MG63 (cell line): ENCODE measurements at places on chromosomes 2 and 18.

DNA sequence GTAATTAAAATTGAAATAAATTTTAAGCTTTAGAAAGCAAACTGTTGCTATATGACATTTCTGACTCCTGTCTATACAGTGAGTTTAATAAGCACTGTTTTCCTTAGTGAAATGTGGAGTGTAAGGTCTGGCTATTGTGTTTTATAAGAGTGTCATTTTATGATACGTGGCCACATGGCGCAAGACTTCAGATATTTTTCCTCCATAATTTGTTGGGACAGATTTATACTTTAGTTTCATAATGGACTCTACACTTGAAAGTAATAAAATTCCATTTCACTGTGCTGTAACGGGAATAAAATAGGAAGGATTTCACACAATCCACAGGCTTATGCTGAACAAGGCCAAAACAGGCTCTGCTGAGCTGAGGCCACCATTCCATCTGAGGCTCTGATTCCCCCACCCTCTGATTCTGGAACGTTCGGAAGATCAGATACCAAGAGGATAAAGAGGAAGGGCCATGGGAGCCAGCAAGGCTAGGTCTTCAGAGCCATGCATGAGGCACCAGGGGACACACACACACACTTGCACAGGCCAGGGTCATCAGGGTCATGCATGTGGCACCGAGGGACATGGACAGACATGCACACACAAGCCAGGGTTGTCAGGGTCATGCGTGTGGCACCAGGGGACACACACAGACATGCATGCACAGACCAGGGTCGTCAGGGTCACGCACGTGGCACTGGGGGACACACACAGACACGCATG is 35.6 kb downstream of the HDAC4 start:
- DNase-seq, result no peak

GRCh38 chr2:126792993-126793392 is 105.7 kb upstream of the TEX51 start:
- no peak for DNase-seq

DNA sequence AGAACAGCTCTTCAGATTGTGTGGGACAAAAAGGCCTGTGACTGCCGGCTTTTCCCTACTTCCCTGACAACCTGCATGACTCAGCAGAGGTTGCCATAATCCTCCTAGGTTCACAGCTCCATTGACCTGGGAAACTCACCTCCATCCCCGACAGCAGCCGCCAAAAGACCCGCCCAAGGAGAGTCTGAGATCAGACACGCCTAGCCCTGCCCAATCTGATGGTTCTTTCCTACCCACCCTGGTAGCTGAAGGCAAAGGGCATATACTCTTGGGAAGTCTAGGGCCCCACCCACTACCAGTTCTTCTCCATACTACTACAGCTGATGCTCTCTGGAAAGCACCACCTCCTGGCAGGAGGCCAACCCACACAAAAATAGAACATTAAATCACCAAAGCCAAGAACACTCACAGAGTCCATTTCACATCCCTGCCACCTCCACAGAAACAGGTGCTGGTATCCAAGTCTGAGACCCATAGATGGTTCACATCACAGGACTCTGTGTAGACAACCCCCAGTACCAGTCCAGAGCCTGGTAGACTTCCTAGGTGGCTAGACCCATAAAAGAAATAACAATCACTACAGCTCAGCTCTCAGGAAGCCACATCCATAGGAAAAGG is 140.6 kb downstream of the NETO1 start:
- no peak for DNase-seq

GRCh38 chr18:60017371-60017770 is 117.6 kb downstream of the PMAIP1 start:
- DNase-seq, result no peak

- peak; percentile 42 for DNase-seq
These were observed 1202.5 kb downstream of the DSC3 start for GRCh38 chr18:29840089-29840488.

DNA sequence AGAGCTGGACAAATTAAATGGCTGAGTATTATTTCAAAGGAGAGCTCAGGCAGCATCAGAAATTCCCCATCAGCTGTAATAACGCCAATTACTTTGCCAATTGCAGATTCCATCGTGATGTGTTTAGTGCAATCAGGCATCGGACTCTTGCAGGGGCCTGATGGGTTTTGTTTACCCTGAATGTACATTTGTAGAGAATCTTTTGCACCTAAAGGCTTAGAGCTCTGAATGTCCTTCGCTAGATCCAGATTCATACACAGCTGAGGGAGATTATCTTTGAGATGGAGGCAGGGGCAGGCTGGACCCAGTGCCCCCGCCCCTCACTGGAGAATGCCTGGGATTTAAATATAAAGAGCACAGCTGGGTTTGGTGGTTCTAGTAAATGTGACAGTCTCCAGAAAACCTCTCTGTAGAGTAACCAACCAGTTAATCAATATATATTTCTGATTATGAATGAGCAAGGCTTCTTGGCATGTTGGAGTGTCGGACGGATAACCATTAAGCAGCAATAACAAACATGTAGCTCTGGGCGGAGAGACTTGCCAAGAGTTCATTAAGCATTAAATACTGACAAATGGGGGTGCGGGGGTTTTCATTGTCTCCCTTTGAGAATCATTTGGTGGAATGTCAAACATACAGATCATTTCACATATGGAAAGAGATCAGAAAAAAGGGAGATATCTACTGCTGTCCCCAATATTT is 200.9 kb downstream of the SETBP1 start:
- no peak for DNase-seq

DNA sequence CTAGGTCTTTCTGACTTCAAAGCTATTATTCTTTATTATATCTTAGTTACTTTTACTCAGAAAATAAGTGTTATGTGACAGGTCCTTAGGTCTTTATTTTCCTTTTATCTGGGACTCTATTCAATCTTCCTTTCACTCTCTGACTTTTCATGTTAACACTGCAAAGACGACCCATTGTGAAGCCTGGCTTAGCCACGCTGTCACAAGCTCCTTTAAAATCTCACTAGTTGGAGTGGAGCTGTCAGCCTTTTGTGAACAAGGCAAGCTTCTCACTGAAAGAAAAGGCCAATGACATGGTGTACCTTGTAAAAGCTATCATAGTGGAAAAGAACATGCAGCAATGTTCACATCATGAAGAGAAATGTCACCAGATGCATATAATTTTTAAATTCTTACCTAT is 1130.7 kb upstream of the FAM98A start:
- no peak for DNase-seq

GRCh38 chr2:85247610-85248009 is 80.2 kb downstream of the TGOLN2 start:
- no peak for DNase-seq

DNA sequence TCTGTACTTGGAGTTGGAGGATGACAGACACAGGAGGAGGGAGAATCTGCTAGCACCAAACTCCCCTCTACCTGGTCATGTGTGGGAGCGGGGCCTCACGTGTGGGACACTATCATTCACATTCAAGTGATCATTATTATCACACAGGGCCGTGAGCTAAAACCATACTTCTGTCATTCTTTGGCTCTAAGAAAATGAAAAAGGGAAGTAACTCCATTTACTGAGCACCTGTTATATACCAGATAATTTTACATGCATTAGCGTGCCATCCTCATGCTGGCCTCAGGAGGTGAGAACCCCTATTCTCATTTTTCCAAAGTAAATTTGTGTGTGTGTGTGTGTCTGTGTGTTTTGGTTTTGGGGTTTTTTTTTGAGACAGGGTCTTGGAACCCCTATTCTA is 150.1 kb downstream of the GLI2 start:
- no peak for DNase-seq

DNA sequence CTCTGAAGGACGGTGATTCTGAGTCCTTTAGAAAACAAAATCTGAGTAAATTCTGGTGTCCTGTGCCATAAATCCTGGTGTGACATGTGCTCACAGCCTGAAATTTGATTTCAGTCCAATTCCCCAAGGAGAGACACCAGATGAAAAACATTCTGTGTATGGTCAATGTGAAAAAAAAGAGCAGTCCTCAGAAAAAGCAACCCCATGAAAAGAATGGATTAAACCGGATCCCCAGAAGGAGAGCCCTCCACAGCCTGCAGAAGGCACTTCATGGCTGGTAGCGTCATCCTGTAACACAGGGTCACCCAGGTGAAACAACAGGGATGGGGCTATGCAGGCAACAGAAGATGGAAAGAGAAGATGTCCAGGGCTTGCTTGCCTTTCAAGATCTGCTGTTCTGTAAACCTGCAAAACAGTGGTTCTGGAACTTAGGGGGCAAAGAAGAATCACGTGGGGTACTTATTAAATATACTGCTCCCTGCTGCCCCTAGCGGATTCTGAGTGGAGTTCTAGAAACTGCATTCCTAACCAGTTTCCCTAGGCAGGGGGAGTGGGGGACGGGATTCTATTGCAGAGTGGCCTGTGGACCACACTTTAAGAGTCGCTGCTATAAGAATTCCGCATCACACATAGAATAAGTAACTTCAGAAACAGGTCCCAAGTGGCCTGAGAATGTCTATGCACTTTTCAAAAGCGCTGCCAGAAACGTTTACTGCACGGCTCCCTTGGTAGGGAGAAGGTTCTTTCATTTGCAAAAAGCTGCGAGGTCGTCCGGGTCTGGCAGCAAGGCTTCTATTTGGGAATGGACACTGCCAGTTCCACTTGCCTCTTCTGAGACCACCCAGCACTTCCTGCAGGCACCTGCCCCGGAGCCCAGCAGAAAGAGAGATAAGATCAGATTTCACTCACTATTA is 118.9 kb upstream of the ARL5A start:
- peak; percentile 20 for DNase-seq

DNA sequence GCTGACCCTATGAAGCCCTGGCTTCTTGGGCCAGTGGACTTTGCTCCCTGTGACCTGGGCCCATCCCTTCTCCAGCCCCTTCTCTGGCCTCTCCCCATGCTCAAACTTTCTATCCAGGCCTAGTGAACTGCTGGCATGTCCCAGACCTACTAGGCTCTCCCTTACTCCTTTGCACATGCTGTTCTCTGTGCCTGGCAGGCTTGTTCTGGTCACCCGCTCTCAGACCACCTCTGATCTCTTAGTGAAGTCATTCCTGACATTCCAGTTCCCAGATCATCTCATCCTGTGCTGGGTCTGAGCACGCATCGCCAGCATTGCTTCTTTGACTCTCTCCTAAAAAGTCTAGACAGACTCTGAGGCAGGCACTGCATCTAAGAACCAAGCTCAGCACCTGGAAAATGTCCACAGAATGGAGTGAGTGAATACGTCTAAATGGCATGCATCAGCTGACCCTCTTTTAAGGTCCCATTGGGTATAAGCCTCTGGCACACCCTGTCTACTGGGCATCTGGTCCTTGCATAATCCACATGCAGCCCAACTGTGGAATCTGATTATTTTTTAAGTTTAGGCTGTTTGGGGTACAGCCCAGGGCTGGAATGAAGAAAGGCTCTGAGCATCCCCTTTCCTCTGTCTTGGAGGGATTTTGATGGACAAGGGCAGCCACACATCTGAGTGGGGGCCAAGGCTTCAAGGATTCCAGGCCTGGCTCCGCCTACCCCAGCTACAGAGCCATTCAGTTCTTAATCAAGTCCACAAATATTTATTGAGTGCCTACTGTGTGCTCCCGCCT is 130.6 kb upstream of the HAAO start:
- peak; percentile 89 for DNase-seq

- DNase-seq, result no peak
These were observed 98.9 kb upstream of the ZFP36L2 start for GRCh38 chr2:43325107-43325811.

- DNase-seq, result no peak
These were observed 179.4 kb downstream of the IRS1 start for GRCh38 chr2:226620176-226620575.

DNA sequence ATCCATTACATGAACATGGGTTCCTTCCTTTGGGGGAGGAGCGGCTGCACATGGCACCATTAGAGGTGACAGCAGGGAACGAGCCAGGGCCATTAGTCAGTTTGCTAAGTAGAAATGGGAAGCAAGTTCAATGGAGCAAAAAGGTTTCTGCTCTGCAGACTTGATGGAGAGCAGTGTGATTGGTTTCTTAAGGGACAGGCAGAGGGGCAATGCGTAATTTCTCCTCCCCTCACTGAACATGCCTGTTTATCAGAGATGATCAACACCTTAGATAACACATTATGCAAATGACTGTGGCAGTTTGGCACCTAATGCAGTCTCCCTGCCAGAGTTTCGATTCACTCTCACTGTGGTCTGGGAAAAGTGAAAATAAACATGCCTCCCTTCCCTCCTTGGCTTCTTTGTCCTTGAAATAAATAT is 414.5 kb downstream of the STK39 start:
- no peak for DNase-seq

DNA sequence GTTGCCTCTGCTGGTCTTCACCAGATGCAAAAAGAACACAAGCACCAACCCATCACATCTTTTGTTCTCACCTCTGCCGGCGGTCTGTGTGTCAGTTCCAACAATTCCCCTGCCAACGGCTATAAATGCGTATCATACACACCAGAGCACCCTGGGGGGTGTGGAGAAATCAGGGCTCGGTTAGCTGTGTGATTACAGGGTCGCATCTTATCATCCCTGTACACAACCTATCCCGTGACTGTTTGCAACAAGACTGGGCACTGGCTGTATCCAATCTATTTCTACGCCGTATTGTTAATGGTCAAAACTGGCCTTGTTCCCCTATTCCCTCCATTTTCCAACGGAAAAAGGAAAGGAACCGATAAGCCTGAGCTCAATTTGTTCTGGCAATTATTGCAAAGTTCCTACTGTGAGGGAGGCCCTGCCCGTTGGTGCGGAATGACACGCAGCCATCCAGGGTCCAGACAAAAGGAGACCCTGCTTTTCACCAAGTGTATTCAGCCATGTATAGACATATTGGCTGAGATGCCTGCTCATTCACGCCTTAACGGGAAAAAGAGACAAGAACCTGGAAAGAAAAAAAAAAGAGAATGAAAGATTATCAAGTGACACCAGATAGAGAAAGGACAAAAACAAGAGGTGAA is 136.9 kb downstream of the CDH20 start:
- DNase-seq, result no peak

DNA sequence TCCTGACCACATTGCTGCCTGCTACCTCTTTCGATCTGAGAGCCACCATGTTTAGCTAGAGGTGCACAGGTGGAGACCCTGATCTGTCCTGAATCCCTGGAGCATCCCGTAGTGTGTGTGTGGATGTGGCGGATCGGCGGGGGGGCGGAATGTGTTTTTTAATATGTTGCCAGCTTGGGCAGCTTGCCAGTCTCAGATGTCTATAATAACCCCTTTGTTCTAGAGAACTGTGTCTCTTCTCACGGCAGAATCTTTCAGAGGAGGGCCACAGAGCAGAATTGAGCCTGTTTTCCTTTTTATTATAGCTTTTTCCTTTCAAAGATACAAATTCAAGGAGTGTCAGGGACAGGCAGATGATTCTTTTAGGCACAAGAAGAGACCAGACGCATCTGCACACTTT is 934.1 kb upstream of the KLHL29 start:
- no peak for DNase-seq

DNA sequence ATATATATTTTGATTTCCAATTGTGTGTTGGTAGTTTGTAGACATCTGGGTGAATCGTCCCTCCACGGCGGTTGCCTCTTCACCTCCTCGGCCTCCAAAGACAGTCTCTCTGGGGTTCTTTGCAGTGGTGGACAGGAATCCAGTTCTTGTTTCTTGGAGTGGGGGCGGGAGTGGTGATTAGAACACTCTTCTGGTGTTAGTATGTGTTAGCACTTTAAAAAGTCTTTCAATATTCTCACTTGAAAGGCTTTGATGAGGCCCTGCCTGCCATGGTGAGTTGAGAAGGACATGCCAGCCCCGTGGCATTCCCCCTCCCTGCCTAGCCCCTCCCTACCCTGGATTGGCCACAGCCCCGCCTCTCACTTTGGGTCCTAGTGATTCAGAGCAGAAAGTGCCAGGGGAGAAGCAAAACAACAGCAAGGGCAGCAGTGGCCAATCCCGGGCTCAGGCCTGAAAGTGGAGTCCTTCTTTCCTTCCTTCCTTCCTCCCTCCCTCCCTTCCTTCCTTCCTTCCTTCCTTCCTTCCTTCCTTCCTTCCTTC is 316.8 kb upstream of the HS6ST1 start:
- DNase-seq, result peak; percentile 73

- DNase-seq, result no peak
These were observed 169.4 kb downstream of the TNS1 start for GRCh38 chr2:217833439-217833838.
